ENCODE measurements at places on chromosomes 5 and 9. TPM values are rescaled to one million over a fixed set of nuclear protein-coding genes. Genes with fewer than 3 reads are reported as not detected.

SPOCK1 gene
- not detected for total RNA-seq

CA9 gene
- not detected for total RNA-seq

RNF224 gene
- not detected for total RNA-seq

GPR151 gene
- total RNA-seq: not detected

NPR2 gene
- total RNA-seq: 4.9 TPM

TTC1 gene
- 40.4 TPM for total RNA-seq

CCDC192 gene
- not detected for total RNA-seq

NKD2 gene
- not detected for total RNA-seq

PCDHB2 gene
- total RNA-seq: not detected

MEGF10 gene
- not detected for total RNA-seq

SPDL1 gene
- 14.8 TPM for total RNA-seq

TNC gene
- not detected for total RNA-seq

CDKN2B gene
- 1.3 TPM for total RNA-seq

STRBP gene
- 189 TPM for total RNA-seq

SLC26A2 gene
- total RNA-seq: 13.2 TPM
